ENCODE measurements at places on chromosomes 1 and 21. TPM values are rescaled to one million over a fixed set of nuclear protein-coding genes. Genes with fewer than 3 reads are reported as not detected.

DNA sequence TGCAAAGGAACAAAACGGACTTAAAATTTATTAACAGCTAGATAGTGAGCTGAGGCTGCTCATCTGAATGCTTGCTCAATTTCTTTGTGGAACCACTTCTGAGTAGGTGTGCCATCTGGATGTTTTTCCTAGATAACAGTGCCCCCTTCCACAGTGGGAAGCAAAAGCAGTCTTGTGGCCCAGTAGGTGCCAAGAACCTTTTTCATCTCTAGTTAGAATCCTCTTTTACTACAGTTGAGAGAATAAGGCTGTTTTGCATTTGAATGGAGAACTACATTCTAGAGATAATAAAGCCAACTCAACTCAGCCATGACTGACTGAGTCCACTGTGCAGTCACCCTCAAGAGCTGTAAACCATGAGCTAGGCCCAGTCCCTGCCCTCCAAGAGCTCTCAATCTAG is 13.3 kb downstream of the F3 start:
- DNase-seq = no peak

- DNase-seq = no peak
Observed at GRCh38 chr1:156973417-156973816, 53.0 kb downstream of the LRRC71 start.

GRCh38 chr21:41684381-41685245 is 82.2 kb downstream of the RIPK4 start:
- peak; percentile 79 for DNase-seq

DNA sequence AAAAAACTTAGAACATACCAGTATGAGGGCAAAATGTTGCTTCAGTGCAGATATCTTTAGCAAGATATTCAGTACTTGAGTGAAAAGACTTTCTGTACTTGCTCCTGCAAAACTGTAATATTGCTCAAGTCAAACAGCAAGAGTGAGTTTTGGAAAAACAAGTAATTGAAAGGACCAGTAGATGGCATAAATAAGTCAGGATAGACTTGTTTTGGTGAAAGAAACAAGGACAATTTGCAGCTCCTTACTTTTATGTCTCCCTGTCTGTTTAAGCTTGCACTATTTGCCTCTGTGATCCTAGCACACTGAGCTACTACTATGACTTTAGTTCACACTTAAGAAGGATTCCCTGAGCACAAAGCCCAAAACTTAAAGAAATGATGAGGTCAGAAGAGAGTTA is 39.1 kb downstream of the IFI44 start:
- peak; percentile 19 for DNase-seq

DNA sequence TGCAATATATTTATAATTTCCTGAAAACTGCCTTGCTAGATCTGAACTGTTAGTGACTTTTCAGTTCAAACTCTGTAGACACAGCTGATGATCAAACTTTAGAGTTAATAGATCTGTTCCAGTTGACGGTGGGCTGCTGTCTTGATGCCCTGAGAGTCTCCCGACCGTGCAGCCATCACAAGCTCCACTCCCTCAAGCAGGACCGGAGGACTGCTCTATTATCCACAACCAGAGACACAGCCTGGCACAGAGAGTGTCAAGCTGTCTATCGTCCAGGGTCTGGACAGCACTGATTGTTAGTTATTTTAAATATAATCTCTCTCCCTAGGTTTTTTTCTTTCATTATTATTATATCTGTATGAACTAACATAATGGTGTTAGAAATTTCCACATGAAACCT is 8.0 kb downstream of the CHODL start:
- DNase-seq = no peak

DNA sequence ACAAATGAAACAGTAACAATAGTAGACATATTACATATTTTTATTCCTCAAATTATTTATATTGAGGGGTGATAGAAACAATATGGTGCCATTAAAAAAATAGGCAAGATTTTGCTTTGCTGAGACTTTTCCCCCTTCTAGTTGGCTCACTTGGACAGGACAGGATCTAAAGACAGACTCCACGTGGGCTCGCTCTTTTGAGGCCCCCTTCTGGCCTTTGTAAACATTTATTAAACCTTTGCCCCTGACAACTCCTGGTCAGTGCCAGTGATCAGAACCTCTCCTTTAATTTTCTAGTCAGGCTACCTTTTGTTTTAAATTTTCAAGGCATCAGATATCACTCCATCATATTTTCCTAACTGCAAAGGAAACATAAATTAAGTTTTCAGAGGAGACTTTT is 49.7 kb upstream of the IFI44L start:
- DNase-seq = no peak

GRCh38 chr1:64632936-64633335 is 111.9 kb upstream of the RAVER2 start:
- no peak for DNase-seq

- no peak for DNase-seq
Observed at GRCh38 chr1:112713466-112714312, 1.4 kb downstream of the PPM1J start.

NR5A2 gene
- polyA plus RNA-seq = 12.0 TPM

GRHL3 gene
- 0.58 TPM for polyA plus RNA-seq

SDC3 gene
- polyA plus RNA-seq = 8.4 TPM

TESK2 gene
- polyA plus RNA-seq = 0.28 TPM

Measured in A549 (cell line).